NCI-H524 treated with DMSO at 0.1 percent for 48 hours (cell line): ENCODE measurements at places on chromosomes 5 and 9.

DNA sequence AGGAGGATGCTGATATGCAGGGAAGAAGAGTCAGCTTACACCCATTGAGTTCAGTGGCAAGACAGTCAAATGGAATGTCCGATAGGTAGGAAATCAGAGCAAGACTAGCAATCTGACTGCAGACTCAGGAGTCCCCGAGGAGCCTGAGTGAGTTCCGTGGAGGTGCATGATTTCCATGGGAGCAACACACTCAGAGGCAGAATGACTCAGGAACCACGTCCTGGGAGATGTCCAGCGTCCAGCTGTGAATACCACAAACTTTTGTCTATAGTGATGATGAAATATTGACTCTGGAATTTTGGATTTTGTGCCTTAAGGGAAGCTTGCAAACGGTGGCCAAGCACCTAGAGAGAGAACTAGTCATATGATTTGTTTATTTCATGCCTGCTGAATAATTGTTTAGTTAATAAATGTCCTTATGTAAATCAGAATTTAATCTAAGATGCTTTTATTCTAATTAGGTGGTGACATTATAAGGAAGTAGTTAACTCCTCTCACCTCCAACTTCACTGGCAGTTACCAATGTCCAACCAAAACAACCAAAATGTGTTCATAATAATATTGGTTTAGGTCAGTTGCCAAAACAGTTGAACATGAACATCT is 100.4 kb downstream of the PDE4D start:
- DNase-seq: no peak

DNA sequence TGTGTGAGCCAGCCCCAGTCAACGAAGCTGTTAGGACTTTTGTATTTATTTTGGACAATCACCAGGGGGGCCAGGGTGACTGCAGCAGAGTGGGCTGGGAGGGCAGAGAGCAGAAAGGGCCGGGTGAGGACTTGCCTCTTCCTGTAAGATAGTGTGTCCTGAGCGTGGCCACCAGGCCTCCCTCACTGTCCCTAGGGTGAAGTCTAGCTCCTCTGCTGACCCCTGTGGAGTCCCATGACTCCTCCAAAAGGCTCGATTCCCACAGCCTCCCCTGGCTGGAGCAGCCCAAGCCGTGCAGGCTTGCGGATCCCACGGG is 147.8 kb downstream of the RXRA start:
- DNase-seq: no peak

- no peak for DNase-seq
Measured at GRCh38 chr5:53480416-53481158, at the start of gene FST. FST (plus strand) TSS chr5:53480629; CDS start chr5:53480792, 163 bp downstream.

DNA sequence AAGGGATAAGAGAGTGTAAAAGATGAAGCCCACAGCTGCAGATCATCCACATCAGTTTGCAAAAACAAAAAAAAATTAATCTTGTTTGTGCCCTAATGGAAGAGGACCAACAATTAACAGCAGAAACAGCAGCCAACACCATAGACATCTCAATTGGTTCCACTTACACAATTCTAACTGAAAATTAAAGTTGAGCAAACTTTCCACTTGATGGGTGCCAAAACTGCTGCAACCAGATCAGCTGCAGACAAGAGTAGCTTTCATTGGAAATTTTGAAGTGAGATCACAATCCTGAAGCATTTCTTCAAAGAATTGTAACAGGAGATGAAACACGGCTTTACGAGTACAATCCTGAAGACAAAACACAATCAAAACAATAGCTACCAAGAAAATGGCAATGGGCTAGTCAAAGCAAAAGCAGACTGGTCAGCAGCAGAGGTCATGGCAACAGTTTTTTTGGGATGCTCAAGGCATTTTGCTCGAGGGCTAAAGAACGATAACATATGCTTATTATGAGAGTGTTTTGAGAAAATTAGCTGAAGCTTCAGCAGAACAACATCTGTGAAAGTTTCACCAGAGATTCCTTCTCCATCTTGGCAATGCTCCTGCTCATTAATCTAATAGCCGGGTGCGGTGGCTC is 4.1 kb upstream of the RBM27 start:
- no peak for DNase-seq
